T-helper 9 cell (primary cell): ENCODE measurements at places on chromosomes 7 and 10.

GRCh38 chr10:1294748-1295147, 238.6 kb downstream of the WDR37 start:
- no peak for DNase-seq

DNA sequence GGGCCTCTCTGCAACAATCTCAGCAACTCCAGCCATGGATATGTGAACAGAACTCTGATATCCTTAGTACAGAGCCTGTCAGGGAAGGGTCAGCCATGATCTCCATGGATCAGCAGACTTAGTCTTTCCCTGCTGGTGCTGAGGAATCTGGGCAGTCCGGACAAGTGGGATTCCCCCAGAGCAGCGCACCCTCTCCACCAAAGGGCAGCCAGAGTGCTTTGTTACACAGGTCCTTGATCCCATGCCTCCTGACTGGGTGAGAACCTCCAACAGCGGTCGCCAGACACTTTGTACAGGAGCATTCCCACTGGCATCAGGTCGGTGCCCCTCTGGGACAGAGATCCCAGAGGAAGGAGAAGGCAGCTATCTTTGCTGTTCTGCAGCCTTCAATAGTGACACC, 38.9 kb downstream of the TPK1 start:
- DNase-seq, result no peak

- DNase-seq, result no peak
Observed at GRCh38 chr7:4722960-4723630, 41.0 kb downstream of the FOXK1 start.

- no peak for DNase-seq
Observed at GRCh38 chr10:35331894-35332640, 4.2 kb upstream of the CCNY start.

DNA sequence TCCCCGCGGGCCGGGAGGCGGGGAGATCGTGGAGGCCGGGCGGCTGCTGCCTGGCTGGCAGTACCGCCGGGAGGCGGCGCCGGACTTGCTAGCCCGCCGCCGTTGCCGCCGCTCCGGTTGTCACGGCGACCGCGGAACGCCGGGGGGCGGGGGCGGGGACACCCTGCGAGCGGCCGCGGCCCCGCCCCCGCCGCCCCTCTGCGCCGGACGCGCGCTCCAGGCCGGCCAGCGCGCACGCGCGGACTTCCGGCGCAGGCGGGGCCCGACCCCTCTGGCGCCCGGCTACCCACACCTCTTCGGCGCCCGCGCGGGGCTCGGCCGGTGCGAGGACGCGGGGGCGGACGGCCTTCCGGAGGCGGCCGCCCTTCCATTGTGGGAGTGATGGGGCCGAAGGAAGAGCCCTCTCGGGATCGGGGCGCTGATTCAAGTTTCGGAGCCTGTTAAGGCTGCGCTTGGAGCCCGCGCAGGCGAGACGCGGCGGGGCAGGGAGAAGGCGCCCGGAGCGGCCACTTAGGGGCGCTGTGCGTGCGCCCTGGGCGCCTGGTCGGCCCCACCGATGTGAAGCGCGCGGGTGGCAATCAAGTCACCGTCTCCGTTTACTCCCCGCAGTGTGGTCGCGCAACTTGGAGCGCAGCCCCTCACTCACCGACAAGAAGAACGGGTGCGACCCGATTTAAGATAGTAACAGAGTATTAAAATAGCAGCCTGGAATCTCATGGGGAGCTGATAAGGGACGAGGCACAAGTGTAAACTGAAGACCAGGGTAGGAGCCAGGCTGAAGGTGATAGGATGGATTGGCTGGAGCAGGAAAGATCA, 449 bp upstream of the DPY19L1 start:
- peak; percentile 84 for DNase-seq
